ENCODE measurements at places on chromosomes 12 and 14.

DNA sequence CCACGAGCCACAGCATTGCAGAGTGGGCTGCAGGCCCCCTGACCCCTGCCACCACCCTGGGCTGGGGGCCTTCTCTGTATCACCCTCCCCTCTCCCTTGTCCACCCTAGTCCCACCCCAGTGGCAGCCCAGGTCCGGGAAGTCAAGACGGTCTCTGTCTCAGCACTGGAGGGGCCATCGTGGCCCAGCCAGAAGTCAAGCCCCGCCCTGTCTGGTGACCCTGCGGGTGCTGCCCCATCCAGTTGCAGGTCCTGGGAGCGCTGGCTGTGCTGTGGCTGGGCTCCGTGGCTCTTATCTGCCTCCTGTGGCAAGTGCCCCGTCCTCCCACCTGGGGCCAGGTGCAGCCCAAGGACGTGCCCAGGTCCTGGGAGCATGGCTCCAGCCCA is 2.7 kb downstream of the PLD4 start:
- peak; percentile 39 for DNase-seq

- no peak for DNase-seq
Measured at GRCh38 chr14:30177781-30178180, 250.1 kb upstream of the PRKD1 start.

- no peak for DNase-seq
Measured at GRCh38 chr12:49212572-49212971, 23.7 kb upstream of the TUBA1A start.

DNA sequence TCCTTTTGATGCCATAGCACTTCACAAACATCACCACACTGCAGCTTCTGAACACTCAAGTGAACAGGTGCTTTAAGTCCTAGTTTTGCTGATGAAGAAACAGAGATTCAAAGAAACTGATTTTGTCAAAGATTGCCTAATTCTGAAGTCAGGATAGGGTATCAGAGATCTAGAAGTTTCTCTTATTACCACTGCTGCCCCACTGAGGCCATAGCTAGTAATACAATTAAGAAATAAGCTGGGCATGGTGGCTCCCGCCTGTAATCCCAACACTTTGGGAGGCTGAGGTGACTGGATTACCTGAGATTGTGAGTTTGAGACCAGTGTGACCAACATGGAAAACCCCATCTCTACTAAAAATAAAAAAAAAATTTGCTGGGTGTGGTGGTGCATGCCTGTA is 458.3 kb upstream of the SEL1L start:
- no peak for DNase-seq

DNA sequence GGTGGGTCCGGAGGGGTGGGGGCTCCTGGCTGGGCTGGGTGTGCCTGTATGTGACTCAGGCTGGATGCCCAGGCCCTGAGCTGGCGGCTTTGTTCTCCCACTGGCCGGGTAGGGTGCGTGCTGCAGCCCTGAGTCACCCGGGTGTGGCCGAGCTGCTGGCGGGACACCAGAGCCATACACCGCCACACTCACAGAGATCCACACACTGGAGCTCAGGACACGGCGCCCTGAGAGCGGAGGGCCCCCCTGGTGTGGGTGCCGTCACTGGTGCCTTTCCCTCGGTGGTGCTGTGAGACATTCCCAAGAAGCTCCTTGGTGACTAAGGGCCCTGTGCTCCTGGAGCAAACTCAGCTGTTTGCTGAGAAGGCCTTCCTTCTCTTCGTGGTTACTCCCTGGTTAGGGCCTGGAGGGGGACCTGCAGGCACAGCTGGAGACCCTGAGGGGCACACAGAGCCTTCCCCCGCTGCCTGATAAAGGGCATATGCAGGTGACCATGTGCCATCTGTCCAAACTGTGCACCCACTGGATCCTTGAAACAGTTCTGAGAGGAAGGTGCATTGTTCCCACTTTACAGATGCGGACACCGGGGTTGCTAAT is 44.3 kb downstream of the KRT80 start:
- peak; percentile 89 for DNase-seq

- DNase-seq = no peak
Measured at GRCh38 chr12:104094284-104094683, 30.0 kb downstream of the HCFC2 start.

DNA sequence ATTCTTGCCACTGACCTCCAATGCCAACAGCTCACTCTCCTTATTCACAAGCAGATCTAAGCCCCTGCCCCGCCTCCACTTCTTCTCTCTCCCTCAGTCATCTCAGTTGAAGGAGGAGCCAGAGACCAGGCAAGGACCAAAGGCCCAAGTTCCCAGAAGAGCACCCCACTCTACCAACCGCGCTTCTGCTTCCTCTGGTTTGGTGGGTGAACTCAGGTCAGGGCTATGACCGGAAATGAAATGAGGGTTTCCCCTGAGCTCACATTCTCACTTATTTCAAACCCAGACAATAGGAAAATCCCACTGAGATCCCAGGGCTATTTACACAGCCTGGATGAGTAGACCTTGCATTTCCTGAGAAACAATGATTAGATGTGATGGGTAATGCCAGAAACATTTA is 9.9 kb downstream of the DPF3 start:
- no peak for DNase-seq

- DNase-seq = no peak
Measured at GRCh38 chr14:82414853-82415539, 881.3 kb upstream of the SEL1L start.

DNA sequence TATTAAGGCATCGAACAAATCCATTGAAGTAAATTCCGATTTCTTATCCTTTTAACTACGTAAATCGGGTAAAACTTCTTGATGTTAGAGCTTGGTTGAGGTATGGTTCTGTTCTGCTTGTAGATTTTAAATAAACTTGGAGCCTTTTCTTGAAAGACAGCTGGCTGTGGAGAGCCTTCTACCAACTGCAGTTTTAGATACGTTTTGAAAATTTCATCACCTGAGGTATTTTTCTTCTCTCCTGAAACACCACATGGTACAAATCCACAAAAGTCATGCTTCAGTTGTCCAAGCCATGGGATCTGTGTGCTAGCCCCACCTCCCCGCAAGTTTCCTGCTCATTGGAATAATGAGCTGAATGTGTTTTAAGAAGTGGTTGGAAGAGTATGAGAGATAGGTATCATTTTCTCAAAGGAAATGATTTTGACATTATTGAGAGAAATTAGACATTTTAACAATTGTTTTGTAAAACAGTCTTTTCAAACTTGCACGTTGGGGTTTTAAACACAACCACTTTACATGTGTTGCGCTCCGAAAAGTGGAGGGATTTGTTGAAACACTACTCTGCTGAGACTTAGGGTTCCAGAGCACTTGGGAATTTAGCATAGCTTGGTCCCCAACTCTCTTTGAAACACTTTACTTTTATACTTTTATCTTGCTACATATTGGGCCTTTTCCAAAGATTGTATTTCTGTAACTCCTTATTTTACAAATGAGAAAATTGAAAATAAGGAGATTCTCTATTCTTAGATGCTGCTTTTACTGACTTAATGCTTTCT is 1.4 kb downstream of the PPM1A start:
- DNase-seq = no peak

DNA sequence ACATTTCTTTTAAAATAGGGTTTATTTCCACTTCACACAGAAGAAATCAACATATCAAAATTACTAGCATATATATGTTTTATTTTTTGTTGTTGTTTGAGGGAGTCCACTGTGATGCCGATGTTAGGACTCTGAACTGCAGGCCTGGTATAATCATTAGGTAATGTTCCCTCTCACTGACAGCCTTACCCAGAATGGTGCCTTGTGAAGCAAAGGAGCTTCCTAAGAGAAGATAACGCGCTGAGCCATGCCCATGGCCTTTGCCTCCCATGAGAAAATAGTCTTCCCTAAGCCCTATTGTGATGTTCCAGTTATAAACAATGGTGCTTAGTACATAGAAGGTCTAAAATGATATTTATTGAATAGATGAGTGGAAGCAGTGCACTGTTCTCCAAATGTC is 12.0 kb downstream of the GNG2 start:
- DNase-seq = no peak

GRCh38 chr12:50790081-50790480 is 26.2 kb downstream of the ATF1 start:
- no peak for DNase-seq

DNA sequence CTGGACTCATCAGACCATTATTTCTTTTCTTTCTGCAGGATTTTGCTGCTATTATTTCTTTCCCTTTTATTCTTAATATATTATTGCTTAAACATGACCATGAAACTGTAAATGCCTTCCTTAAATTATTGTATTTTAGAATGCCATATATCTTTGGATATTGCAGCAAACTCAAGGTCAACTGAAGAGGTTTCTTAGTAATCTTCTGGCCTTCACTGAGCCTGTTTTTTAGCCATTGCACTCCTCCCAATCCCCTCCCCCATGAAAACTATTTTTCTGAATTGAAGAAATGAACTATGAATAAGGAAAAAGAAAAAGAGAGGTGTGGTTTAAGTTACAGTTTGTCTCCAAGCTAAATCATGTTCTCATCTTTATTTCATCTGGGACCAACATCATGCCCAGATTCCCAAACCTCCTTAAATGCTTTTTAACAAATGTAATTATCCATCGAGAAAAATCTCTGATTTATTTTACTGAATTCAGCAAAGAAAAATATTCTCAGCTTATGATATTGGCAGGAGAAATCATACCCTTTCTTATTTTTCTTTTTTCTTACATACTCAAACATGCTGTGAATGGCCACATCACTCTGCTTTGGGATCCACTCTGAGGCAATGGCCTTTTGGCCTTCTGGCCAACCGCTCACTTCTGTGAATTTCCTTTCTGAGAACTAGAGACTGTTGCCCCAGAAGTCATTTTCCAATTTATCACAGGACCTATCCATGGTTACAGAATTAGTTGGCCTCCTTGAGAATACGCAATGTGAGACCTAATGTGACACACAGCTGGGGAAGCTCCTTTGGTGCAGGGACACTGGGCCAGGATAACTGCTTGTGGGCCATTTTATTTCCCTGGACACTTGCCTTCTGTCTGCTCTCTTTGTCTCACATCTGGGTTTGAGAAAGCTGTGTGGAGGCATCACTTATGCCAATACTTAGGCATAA is 50.9 kb downstream of the IGF1 start:
- peak; percentile 36 for DNase-seq

DNA sequence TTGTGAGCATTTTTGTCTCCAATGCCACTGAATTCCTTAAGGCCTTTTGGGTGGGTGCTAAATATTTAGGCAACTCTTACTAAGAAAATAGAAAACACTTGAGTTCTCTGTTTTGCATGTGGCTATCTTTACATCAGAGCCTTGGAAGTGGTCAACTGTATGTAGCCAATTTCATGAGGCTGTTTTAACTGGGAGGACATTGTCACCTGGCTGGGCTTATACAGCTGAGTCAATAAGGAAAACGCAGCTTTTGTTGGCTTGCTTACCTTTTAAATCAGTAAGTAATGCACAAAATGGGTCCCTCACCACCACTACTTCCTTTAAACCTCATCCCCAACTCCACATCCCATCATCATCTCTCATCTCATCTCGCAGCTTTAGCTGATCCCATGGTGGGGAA is 194.3 kb downstream of the RGS6 start:
- no peak for DNase-seq

GRCh38 chr12:120496413-120497340 is 764 bp downstream of the DYNLL1 start:
- peak; percentile 77 for DNase-seq

DNA sequence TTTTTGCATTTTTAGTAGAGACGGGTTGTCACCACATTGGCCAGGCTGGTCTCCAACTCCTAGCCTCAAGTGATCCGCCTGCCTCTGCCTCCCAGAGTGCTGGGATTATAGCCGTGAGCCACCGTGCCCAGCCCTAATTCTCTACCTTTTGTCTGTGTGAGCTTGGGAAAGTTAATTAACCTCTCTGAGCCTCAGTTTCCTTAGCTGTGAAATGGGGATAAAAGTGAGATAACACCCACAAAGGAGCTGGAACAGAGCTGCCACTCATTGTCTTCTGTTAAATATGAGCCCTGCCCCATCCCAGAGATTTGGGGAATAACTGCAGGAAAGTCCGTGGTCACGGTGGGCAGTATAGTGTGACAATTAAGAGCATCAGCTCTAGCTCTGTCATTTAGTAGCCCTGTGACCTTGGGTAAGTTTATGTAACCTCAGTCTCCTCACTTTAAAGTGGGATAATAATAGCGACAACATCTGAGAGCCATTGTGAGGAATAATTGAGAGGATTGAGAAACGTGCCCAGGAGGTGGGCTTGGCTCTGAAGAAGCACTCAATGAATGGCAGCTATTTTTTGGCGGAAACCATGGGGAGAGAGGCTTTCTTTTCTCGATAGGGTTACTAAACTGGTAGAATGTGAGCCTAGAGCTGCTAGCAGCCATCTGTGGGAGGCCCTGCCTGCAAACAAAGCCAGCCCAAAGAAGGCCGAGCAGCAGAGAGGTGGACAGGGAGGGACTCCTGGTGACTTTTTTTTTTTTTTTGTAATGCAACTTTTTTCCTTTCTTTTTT is 60.8 kb upstream of the MED13L start:
- no peak for DNase-seq

- peak; percentile 39 for DNase-seq
Measured at GRCh38 chr14:103127356-103127755, 4.1 kb downstream of the TNFAIP2 start.

- DNase-seq = peak; percentile 72
Measured at GRCh38 chr12:118136559-118137003, 657 bp downstream of the PEBP1 start.

- DNase-seq = no peak
Measured at GRCh38 chr14:92615451-92615850, 101.9 kb downstream of the RIN3 start.

GRCh38 chr14:101110729-101111619 is 207.5 kb upstream of the RTL1 start:
- no peak for DNase-seq

- no peak for DNase-seq
Measured at GRCh38 chr14:100416921-100417860, 94.1 kb downstream of the SLC25A47 start.

- no peak for DNase-seq
Measured at GRCh38 chr14:86892152-86892956, 1100.6 kb downstream of the GALC start.

DNA sequence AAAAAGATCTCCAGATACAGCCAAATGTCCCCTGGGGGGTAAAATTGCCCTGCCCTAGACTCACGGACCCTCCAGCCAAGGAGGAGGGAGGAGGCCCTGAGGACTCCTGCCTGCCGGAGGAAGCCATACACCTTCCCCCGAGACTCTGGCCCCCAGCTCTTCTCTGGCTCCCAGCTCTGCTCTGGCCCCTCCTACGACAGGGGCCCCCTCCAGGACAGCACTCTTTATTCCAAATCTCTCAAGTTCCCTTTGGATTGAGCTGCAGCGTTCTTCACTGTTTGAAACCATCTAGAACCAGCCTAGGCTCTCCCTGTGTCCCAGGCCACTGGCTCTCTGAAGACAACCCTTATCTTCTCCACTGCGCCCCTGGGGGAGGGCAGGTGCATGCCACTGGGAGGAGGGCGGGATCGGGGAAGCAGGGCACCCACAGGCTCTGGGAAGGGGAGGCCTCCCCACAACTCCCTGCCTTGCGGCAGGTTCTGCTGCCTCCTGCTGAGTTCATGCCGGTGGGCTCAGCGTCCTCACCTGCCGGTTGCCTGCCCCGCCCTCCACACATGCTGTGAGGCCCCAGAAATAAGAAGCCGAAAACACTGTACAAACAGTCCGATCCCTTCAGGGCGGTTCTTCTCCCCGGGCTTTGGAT is 112.7 kb downstream of the DICER1 start:
- DNase-seq = no peak

- DNase-seq = no peak
Measured at GRCh38 chr14:31567655-31568054, 6.5 kb downstream of the NUBPL start.

Measured in Right ventricle myocardium superior (tissue), 1 donor.